ENCODE measurements at places on chromosomes 6 and 20.

- DNase-seq, result no peak
These were observed 13.6 kb upstream of the HLA-C start for GRCh38 chr6:31285486-31285885.

- no peak for DNase-seq
These were observed 36.0 kb downstream of the REV3L start for GRCh38 chr6:111447051-111447450.

DNA sequence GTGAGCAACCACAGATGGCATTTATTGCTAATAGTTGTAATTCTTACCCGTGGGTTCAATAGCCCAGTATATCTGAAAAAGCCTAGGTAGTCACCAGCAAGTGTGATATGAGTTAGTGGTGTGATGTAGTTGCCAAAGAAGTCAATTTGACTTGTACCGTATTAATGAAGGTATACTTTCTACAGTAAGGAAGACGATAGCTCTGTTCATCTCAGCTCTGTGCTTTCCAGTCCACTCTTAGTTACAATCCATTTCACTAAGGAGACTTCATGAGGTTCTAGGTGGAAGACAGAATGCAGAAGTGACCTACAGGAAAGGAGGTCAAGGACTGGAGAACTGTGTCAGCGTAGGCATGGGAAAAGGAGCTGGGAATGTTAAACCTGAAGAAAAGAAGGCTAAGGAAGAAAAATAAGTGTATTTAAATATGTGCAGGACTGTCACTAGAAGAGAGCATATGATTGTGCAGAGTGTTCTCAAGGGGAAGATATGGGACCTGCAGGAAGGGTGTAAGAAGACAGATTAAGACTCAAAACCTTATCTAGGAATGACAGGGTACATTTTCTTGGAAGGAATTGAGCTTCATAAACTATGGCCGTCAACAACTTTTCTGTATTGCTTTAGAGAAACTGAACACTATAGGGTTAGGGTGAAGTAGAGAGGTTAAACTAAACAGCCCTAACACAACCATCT is 116.9 kb upstream of the SCGN start:
- no peak for DNase-seq

DNA sequence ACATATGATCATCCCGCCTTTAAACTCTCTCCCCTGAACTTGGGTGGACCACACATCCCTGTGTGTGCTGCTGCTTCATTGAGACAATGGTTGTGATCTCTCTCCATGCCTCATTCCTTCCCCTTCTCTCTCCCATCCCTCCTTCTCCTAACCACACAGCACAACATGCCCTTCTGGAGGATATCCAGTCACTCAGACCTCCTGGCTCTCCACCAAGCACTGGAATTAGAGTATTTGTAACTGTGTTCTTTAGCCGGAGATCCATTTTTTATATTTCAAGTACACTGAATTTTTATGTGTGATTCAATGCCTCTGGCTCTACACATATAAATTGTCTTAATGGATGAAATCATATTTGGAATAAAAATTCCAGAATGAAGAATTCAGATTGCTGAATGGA is 287.4 kb downstream of the EYA4 start:
- no peak for DNase-seq

DNA sequence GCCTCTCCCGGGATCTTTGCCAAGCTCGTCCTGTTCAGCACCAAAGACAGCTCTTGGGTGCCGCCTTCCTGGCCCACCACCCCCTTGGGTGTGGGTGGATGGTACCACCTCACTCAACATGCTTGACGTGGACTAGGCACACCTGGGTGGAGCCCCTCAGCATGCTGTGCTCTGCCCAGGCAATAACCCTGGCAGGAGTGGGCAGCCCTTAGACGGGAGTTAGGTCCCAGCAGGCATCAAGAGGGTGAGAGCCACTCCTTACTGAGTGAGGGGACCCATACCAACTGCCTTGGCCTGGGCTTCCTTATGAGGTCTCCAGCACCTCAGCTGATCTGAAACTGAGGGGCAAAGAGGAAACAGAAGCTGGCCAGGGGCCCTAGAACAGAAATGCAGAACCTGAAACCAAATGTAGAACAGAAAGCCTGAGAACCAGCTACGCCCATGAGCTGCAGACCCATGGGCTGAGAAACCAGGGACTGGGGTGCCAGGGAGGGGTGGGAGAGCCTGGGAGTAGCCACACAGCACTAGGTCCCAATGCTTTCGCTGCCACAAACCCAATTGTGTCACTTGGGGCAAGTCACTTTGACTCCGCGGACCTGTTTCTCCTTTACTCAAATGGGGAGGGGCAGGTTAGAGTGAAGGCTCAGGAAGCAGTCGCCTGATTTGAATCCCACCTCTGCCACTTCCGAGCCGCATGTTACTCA is 2.0 kb downstream of the FGD2 start:
- DNase-seq, result peak; percentile 26

DNA sequence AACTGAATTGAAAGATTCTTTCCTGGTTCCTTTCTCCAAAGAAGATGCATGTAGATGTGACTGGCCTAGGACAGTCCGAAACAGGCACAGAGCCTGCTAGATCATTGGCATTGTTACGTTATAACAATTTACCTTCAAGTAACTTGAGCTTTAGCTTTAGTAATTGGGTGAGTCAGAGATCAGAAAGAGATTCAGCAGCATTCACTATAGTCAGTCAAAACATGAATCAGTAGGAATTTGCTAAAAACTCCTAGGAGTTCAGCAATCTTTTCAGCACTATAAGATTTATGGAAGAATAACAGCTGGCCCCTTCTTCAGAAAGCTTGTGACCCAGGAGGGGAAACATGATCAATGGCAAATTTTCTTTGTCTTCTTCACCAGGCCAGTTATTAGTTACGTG is 281.7 kb upstream of the PRDM1 start:
- DNase-seq, result no peak

DNA sequence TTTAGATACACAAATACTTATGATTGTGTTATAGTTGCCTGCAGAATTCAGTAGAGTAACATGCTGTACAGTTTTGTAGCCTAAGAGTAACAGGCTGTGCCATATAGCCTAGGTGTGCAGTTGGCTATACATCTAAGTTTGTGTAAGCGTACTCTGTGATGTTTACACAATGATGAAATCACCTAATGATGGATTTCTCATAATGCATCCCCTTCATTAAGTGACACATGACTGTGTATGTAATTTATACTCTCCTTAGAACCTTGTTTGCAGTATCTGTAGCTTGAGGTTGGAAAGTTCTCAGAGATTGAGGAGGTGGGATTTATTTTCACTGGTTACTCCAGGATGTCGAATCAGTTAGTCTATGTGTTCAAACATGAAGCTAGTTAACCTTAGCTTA is 67.0 kb upstream of the TMEM30A start:
- DNase-seq, result no peak

DNA sequence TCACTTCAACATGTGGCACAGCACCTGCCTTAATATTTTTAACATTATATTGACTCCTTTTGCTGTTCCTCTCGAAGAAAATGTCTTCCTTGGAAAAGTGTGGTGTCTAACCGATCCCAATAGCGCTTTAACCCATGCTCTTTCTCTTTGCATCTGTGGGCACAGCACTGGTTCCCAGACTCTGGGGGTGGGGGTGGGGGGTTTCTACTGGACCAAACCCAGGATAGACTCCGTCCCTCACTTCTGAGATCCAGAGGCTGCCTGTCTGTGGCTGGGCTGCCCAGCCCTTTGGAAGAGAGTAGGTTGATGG is 3.9 kb upstream of the ZNF292 start:
- no peak for DNase-seq

DNA sequence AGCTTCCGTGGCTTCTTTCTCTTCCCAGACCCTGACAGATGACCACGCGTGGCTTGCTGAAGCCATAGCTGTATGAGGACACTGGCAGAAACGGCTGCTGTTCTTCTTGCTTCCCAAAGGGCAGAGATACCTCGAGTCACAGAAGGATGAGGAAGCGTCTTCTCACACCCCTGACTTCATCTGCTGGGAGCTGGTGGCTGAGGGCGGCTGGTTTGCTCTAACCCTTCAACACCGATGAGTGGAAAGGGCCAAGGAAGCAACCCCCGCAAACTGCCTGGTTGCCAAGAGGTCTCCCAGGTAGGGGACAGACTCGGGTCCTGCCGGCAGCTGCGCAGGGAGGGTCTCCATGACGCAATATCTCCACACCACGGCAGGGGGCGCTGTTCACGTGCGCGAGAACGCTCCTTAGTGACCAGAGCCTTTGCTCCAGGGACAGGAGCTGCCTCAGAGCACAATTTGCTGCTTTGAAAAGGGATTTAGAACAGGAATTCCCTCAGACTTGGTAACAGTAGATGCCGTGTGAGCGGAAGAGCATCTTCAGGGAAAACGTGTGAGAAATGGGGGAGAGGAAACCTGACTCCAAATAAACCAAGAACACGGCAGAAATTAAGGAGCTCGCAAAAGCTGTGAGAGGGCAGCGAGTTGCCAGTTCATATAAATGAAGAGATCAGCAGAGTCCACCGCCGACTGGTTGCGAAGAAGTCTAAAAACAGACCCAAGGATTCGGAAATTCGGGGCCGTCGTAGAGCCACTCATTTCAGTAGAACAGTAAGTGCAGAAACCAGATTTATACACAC is 80.2 kb downstream of the ERMARD start:
- peak; percentile 67 for DNase-seq

DNA sequence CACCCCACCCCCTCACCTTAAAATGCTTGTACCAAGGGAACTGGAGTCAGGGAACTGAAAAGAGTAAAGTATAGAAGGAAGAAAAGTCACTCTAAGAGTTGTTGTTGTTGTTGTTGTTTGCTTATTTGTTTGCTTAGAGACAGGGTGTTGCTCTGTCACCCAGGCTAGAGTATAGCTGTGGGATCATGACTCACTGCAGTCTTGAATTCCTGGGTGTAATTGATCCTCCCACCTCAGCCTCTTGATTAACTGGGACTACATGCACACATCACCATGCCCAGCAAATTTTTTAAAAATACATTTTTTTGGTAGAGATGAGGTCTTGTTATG is 681.6 kb upstream of the GJE1 start:
- no peak for DNase-seq

DNA sequence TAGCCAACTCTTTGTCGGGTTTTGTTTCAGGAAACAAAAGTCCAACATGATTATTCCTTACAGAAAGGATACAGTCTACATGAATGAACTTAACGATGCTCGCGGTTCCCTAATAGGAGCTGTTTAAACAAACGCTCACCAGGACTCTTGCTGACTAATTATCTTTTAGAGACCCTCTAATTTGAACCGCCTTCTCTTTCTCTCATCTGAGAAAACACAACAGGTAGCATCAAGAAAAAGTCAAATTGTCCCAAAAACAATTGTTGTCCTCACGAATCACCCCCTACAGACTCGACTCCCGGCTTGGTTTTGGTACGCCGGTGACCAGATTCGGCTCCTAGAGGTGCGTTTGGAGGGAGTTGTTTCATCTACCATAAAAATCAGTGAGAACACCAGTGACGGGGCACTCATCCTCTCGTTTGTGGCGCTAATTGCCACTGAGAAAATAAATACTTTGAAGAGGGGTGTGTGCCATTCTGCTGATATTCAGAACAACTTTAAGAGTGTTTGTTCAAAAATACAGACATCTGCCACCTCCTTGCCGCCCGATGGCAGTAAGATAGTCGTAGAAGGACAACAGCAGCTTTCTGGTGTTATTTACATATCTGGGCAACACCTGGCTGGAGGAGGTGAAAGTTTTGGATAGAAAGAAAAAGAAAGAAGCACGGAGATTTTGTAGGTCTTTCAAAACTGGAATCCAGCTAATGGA is 1.1 kb upstream of the SIM1 start:
- DNase-seq, result no peak

- DNase-seq, result no peak
These were observed 217.9 kb downstream of the TBX18 start for GRCh38 chr6:84546427-84546914.

DNA sequence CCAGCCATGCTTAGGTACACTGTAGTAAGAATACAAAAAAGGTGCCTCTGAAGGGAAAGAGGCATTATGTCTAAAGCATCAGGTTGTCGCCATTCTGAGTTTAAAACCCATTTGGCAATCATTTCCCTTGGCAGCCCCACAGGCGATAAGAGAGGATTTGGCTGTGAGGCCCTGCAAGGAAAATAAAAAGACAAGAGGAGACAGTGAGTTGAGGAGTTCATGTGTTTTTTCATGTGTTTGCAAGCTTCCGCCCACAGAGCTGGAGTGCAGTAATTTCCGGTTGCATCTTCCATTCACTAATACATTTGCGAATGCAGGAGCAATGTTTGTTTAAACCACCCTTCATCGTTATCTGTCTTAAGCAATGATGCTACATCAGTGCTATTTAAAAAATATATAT is 138.5 kb upstream of the SOX4 start:
- no peak for DNase-seq

DNA sequence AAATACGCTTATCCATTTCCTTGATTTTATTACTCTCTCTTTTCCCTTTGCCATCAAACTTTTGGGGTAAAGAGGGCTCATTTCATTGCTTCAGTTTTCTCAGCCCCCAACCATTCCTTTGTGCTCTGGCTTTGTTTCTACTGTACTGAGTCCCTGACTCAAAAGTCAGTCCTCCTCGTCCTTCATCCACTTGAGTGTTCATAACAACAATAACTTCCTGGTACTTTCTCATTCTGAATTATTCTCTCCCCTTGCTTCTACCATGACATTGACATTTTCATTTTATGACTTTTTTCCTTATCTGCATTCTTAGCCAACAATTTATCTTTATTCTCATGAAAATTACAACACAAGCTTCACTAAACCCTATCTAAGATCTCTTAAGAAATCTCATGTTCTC is 911 bp downstream of the ENPP3 start:
- no peak for DNase-seq

GRCh38 chr20:61891476-61891875 is 174.2 kb downstream of the TAF4 start:
- no peak for DNase-seq

DNA sequence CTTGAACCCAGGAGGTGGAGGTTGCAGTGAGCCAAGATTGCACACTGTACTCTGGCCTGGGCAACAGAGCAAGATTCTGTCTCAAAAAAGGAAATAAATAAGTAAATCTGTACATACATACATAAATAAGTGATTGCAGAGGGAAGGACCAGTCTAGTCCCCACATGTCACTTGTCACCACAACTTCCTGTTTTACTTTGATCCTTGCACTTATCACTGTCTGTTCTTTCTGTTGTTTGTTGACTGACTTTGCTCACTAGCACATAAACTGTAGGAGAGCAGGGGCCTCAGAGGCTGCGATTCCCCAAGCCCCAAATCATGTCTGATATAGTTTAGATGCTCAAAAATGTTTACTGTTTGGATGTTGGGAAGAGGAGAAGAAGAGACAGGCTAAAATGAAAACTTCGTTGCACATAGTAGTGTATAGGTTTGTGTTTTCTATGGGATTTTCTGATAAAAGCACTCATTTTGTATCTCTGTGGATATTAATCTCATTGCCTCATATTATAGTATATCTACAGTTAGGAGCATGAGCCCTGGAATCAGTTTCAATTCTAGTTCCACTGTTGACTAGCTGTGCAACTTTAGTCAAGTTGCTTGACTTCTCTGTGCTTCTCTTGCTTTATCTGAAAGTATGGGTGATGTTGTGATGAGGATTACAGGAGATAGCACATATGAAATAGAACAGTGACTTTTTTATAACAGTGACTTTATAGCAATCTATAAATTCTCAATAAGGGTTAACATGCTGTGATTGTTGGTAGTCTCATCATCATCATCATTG is 165.0 kb downstream of the TBC1D7 start:
- no peak for DNase-seq
